ENCODE measurements at places on chromosomes 3 and 15.

GRCh38 chr3:109413049-109413448 is 75.7 kb upstream of the DPPA4 start:
- no peak for DNase-seq

GRCh38 chr15:70140543-70141375 is 43.0 kb upstream of the TLE3 start:
- no peak for DNase-seq

DNA sequence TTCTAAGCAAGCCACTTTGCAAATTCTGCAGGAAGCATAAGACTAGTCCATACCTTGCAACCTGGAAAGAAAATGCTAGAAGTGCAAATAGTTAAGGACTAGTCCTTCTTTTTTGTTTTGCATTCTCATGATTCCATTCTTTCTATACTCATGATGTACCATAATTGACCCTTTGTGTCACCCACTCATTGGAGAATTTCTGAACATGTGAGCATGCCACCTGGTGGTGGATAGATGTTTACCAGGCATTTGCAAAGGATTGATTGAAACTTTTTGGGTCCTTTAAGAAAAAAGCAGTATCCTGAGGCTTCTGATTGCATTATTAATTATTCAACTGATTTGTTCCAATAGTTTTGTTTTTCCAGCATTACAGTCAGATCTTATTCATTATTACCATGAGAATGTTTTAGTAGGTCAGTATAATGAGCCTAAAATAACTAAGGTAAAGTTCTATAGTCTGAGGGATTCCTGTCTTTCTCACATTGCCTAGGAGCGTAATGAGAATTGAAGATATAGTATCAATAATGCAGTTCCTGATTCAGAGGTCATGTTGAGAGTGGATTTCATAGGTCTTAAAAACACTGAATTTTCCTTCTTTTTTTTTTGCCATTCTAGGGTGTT is 20.2 kb upstream of the DIPK2A start:
- DNase-seq: no peak

GRCh38 chr3:140225996-140226395 is 291.0 kb downstream of the CLSTN2 start:
- DNase-seq: no peak

DNA sequence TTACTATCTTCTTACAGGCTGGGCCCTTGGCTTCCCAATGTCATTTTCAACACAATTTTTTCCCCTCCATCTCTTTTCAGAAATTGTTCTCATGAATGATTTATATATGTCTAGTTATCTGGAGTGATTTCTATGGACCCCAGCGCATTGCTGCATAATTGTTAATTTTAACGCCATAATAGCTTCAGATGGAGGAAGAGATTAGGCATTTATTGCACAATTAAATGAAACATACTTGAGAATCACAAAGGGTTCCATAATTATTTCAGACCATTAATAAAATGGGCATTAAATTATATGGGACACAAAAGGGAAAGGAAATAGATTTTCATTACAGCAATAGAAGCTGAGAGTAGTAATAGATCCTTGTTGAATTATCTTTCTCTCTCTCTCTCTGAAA is 70.3 kb upstream of the SOX14 start:
- no peak for DNase-seq

GRCh38 chr3:182294696-182295095 is 498.6 kb upstream of the ATP11B start:
- DNase-seq: no peak

- no peak for DNase-seq
Measured at GRCh38 chr3:114673481-114673880, 379.7 kb downstream of the TIGIT start.

DNA sequence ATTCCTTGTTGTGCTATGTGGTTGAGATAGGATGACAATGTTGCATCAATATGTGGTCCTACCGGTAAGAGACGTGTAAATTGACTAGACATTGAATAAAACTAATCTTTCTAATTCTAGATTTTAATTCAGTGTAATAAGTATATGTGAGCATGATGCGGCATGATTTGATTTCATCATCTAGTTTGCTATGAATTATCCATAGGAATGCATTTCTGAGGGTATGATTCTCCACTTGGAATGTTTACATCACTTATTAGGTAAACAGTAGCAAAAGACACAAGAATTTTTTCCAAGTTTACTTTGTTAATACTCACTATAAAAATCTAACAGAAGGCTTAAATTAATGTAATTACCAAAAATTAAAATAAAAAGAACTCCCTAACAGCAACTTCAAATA is 353.5 kb downstream of the CADM2 start:
- no peak for DNase-seq

GRCh38 chr3:13520326-13520880 is 28.5 kb upstream of the FBLN2 start:
- DNase-seq: no peak

GRCh38 chr15:101635944-101636727 is 16.0 kb downstream of the TM2D3 start:
- DNase-seq: no peak
